ENCODE measurements at places on chromosomes 7 and 10. TPM values are rescaled to one million over a fixed set of nuclear protein-coding genes. Genes with fewer than 3 reads are reported as not detected.

Gene C10orf143
- 1.8 TPM for total RNA-seq

Gene GIMAP1
- total RNA-seq: not detected

Gene ABHD11
- 104 TPM for total RNA-seq

Gene CCDC172
- not detected for total RNA-seq

DNA sequence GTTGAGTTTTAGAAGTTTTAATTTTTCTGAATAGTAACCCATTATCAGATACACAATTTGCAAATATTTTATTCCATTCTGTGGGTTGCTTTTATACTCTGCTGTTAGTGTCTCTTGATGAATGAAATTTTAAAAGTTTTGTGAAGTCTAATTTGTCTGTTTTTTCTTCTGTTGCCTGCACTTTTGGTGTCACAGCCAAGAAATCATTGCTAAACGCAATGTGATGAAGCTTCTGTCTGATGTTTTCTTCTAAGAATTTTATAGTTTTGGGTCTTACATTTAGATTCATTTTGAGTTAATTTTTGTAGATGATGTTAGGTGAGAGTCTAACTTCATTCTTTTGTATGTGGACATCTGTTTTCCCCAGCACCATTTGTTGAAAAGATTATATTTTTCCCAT lies 330.0 kb upstream of the FOXK1 start:
- no peak for DNase-seq

DNA sequence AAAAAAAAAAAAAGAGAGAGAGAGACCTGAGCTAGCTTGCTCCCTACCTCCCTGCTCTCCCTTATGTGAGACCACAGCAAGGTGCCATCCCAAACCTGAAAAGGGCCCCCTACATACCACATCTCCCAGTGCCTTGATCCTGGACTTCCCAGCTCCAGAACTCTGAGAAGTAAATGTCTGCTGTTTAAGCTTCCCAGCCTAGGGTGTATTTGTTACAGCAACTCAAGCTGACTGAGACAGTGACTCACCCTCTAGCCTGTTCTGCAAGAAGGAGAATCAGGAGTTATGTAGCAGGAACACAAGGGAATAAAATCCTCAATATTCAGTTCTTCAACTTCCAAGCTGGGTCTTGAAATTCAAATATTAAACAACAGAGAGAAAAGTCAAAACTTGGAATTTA lies 52.1 kb upstream of the TMEM72 start:
- no peak for DNase-seq

DNA sequence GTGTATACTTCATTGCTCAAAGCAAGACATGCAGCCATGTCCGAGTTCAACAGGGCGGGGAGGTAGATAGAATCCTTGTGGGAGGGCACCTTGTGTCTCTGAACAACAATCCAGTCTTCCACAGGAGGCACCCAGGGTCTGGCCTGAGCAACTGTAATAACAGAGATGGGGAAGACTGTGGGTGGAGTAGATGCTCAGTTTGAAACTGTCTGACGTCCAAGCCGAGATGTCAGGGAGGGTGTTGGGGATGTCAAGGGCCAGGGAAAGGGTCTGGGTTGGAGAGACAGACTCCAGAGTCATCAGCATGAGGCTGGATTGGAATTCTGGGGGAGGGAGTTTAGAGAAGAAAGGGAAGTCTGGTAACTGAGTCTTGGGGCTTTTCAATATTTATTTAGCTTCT lies 88.0 kb downstream of the FANK1 start:
- DNase-seq: no peak

GRCh38 chr10:45256246-45256645 lies 59.2 kb downstream of the OR13A1 start:
- DNase-seq: no peak

DNA sequence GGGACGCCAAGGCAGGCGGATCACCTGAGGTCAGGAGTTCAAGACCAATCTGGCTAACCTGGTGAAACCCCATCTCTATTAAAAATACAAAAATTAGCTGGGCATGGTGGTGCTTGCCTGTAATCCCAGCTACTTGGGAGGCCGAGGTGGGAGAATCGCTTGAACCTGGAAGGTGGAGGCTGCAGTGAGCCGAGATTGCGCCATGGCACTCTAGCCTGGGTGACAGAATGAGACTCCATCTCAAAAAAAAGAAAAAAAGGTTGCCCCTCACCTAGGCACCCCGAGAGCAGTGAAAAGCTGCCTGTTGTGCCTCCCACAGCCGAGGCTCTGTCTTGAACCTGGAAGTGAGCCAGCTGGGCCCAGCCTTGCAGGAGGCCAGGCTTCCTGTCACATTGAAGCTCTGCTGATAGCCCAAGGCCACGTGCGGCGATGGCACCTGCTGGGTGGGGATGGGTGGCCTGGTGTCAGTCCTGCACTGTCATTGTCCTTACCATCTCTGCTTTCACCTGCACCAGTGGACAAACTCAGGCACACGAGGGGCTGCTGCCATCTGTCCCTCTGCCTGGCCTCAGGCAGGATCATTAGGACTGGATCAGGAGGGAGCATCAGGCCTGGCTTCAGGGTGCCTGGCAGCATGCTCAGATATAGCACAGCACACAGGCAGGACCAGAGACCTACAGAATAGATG lies 37.8 kb downstream of the DNAJB12 start:
- DNase-seq: no peak

GRCh38 chr7:57343901-57344622 lies 105.9 kb upstream of the ZNF716 start:
- DNase-seq: no peak

- DNase-seq: no peak
These were observed 66.6 kb downstream of the LYZL1 start for GRCh38 chr10:29355411-29355991.

DNA sequence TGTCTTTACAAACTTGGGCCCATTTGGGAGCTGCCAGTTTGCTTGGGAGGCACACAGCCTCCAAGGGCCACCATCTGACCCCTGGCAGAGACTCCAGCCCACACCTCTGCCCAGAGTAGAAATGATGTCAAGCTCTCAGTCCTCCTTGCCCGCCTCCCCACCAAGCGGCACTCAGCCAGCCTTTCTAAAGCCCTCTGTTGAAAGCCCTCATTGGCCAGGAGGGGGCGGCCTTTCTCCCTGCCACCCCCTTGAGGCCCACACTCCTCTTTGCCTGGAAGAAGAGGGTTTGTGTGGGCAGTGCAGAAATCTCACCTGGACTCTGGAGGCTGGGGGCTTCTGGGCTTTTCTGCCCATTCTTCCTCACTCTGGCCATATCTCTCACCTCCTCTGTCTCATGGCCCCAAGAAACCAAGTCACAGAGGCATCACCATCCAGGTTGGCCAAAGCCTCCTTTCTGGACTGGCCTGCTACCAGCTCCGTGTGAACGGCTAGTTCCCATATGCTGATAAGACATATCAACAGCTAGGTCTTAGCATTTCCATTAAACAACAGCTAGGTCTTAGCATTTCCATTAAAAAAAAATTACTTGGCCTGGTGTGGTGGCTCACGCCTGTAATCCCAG lies 36.1 kb downstream of the UBTD1 start:
- no peak for DNase-seq

- no peak for DNase-seq
These were observed 26.1 kb upstream of the DNAJC1 start for GRCh38 chr10:22029445-22030236.

DNA sequence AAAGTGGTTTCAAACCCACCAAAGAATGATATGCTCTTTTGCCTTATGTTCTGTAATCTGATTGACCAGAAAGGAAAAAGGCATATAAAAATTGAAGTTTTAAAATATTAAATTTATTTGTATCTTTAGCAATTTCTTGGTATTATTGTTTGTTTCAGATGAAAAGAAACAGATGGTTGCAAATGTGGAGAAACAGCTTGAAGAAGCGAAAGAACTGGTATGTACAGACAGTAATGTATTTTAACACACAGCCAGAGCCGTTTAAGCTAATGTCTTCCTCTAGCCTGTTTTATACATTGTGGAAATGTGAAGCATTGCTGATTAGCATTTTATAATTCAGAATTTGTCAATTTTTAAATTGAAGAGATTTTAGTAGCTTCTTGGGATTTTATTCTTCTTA lies 13.4 kb downstream of the VTI1A start:
- DNase-seq: no peak

- no peak for DNase-seq
These were observed 75.6 kb upstream of the INSIG1 start for GRCh38 chr7:155222061-155222460.

GRCh38 chr7:148624735-148625134 lies 34.2 kb downstream of the C7orf33 start:
- no peak for DNase-seq

- DNase-seq: no peak
These were observed 145.3 kb downstream of the HTR7 start for GRCh38 chr10:90712529-90712928.

DNA sequence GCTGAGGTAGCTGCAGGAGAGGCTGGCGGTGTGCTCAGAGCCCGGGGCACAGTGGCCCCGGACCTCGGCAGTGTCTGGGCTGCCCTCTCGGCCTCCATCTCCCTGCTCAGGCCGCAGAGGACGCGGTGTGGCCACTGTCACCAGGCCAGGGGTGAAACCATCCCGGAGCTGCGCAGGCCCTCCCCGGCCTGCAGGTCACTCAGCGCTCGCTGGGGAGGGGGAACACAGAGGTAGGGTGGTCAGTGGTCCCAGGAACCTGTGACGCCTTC lies 49.8 kb upstream of the DAGLB start:
- no peak for DNase-seq

- no peak for DNase-seq
These were observed 10.9 kb downstream of the ANLN start for GRCh38 chr7:36400606-36401005.

GRCh38 chr7:641269-641671 lies 85.2 kb upstream of the DNAAF5 start:
- DNase-seq: no peak

- no peak for DNase-seq
These were observed 6.4 kb upstream of the TSPAN12 start for GRCh38 chr7:120864141-120864900.

GRCh38 chr7:131688738-131689661 lies 132.6 kb upstream of the PODXL start:
- DNase-seq: peak; percentile 83

DNA sequence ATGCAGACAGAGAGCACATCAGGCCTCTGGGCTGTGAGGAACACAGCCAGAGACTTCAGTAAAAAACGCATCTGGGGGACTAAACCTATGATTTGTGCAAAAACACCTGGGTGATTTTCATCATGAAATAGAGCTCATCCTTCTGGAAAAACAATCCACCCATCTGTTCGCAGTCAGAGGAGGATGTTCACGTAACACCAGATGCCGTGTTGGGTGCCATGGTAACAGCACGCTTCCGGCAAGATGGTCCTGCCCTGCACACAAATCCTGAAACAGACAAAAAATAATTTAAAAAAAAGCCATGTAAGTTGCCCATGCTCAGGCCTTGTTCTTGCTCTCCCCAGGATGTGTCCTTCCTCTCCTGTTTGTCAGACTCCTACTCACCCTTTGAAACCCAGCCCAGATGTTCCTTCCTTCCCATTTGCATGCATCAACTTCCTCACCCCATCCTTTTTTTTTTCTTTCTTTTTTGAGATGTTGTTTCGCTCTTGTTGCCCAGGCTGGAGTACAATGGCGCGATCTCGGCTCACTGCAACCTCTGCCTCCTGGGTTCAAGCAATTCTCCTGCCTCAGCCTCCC lies 28.3 kb upstream of the GNA12 start:
- DNase-seq: no peak

Measured in type B pancreatic cell (in vitro differentiated cells).